ENCODE measurements at places on chromosomes 12 and 14.

- no peaks in the 10 kb centered on the region for H3K4me1 ChIP-seq
- H3K27ac ChIP-seq = peak overlapping the region; percentile 45
- H3K4me3 ChIP-seq = no peak overlapping the region
- DNase-seq = no peak
- H3K27me3 ChIP-seq = no peaks in the 10 kb centered on the region
These were observed 19.4 kb downstream of the NCKAP5L start for GRCh38 chr12:49808686-49809380.

DNA sequence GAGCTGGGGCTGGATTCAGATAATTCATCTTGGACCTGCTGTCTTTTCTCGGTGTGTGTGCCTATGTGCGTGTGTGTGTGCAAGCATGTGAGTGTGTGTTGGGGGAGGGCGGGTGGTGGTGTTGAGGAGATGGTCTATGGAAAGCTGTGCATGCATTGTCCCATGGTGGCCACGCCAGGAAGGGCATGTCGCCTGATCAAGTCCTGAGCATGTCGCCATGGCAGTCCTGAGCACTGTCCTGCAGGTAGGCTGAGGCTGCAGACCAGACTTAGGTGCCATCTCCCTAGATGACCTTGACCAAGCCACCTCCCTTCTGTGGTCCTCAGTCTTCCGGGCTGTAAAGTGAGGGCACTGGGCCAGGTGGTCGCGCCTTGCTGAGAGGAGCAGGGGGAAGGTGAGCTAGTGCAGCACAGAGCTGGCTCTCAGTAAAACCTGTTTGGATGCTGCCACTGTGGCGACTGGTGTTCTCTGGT lies 81.4 kb downstream of the PAPOLA start:
- no peaks in the 10 kb centered on the region for H3K36me3 ChIP-seq
- DNase-seq = no peak
- H3K27me3 ChIP-seq = no peaks in the 10 kb centered on the region
- H3K27ac ChIP-seq = no peak overlapping the region
- H3K4me3 ChIP-seq = no peak overlapping the region

DNA sequence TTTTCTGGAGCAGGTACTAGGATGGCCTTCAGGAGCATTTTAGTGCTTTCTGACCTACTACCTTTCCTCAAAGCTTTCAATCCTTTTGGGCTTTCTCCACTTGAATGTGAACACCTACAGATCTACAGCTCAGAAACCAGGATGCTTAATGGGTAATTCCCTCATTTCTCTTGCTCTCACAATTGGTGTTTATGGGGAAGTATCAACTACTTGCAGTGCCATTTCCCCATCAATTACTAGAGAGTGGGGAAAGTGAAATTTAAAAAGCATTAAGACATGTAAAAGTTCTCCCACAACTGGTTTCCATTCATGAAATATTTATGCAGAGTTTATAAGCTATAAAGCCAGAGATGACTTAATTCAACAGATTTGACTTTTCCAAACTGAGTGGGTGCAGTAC lies 2.1 kb upstream of the YY1 start:
- no peaks in the 10 kb centered on the region for H3K36me3 ChIP-seq
- H3K27me3 ChIP-seq = no peaks in the 10 kb centered on the region
- H3K4me3 ChIP-seq = no peak overlapping the region
- no peak overlapping the region for H3K27ac ChIP-seq

DNA sequence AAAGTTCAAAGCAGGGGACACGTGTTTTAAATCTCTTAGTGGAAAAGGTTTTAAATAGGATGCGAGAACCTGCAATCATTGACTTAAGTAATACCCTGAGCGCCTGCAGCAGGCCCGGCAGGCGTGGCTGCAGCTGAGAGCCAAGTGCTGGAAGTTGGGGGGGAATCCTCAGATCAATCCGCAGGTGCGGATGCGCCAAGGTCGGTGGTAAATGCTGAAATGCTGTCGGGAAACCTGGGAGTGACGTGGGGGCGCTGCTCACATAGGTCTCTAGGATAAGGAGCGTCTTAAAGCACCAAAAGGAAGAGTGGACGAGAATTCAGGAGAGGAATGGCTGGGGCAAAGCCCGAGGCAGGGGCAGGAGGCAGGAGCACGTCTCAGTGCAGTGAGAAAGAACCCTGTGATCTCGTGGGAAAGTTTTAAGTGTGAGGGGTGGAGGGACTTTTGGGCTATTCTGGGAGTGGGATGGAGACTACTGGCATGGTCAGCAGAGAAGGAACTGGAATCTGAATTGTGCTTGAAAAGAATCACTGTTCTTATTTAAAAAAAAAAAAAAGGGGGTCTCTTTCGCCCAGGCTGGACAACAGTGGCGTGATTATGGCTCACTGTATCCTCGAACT lies 883 bp upstream of the CDCA4 start:
- no peaks in the 10 kb centered on the region for H3K36me3 ChIP-seq
- H3K27me3 ChIP-seq = no peaks in the 10 kb centered on the region
- no peak for DNase-seq
- peaks cover 3% of the 10 kb centered on the region for H3K4me1 ChIP-seq
- peak overlapping the region; percentile 81 for H3K4me3 ChIP-seq
- peak overlapping the region; percentile 77 for H3K27ac ChIP-seq

DNA sequence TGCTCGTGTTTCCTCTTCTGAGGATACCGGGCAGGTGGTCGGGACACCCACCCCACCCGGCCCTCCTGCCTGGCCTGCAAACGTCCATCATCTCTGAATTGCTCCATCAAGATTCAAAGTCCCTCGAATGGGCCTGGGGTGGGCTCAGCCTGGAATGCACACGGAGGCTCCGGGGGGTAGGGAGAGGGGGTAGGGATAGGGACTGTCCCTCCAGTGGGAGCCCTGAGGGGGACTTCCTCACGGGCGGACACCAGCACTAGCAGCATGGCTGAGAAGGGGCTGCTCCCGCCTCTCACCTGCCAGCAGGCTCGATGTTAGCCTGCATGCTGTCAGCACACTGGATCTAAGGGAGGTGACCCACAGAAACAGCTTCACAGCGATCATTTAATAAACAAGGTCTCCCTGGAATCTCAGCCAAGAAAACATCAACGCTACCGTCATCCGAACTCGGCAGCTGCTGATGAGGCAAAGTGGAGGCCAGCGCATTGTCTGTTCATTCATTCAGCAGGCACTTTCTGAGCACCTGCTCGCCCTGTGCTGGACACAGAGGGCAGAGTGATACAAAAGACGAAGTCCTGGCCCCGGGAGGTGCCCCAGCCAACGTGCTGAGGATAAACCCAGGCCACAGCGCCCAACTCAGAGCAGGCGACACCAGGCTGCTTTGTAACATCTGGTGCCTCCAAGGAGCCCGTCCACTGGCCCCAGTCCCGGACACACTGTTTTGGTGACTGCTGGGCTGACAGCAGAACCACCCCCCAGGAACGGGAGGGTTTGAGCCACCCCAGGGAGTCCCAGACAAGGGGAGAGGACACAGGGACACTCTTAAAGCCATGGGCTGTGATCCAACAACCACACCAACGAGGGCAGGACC lies 6.3 kb downstream of the TMEM179 start:
- H3K27ac ChIP-seq = no peak overlapping the region
- no peaks in the 10 kb centered on the region for H3K36me3 ChIP-seq
- DNase-seq = no peak
- no peaks in the 10 kb centered on the region for H3K4me1 ChIP-seq
- H3K27me3 ChIP-seq = peaks cover 7% of the 10 kb centered on the region

DNA sequence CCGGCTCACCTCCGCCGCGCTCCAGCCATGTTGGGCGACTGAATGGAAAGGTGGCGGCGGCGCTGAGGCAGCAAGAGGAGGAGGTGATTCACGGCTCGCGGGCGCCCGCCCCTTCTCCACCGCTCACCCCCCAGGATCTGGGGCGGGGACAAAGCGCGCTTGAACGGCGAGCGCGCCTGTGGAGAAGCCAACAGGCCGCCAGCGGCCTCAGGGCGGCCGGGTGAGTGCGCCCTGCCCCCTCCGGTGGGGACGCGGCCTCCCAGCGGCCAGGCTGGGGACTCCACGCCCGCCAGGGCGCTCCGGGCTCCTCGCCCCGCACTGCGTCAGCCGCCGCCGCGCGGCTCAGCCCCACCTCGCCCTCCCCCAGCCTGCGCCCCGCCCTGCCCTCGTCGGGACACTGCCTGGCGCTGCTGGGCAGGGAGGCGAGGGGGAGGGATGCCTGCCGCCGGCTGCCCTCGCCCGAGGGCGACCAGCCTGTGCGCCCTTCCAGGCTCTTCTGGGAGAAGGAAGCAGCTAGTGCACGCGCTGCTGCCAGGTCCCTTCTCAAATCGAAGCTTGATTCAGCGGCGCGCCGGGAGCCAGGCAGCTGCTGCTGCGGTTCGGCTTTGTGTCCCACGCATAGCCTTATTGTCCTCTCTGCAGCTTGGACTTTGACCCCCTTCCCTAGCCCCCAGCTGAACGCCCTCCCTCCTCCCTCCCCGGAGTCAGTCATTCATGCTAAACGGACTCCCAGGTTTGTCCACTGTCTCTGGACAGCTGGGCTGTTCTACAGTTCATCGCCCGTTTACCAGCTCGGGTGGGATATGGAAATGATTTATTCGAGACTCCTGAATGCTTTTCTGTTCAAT lies at the start of gene KIF21A:
TSS of gene KIF21A (minus strand) at position 40 of the 848 bp plus-strand sequence. CDS start 150 bp downstream, outside the sequence.
- no peaks in the 10 kb centered on the region for H3K36me3 ChIP-seq
- peak; percentile 92 for DNase-seq
- H3K4me3 ChIP-seq = peak within 1 kb of the TSS; percentile 86
- H3K27me3 ChIP-seq = no peaks in the 10 kb centered on the region
- peak within 1 kb of the TSS; percentile 85 for H3K27ac ChIP-seq

DNA sequence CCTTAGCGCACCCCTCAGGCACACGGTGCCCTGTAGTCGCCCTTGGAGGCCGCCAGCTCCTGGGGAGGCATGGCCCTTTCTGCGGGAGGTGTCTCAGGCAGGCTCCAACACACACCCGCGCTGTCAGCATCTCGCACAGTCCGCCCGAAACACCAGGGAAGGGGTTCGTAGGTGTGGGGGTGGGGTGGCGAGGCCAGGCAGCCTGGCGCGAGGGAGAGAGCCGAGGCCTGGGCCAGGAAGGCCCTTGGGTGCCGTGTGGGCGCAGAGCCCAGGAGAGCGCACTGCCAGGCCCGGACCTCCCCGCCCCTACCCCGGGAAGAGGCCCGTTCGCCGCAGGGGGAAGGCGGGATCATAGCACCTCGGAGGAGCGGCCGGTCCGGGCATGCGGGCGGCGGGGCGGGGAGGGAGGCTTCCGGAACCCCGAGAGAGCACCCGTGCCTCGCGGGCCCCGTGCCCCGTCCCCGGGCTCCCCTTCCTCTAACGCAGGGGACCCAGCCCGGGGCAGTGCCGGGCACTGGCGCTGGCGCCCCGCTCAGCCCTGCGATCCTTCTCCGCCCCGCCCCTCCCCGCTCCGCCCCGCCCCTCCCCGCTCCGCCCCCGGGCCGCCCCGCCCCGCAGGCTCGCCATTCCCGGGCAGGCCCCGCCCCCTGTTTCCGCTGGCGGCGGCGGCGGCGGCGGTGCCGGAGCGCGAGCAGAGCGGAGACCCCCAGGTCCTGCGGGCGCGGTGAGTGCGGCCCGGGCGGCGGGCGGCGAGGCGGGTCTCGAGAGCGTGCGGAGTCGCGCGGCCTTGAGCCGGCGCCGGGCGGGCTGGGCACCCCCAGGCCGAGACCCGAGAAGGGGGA lies at the start of gene TSPAN9:
TSS of gene TSPAN9 (plus strand) at position 650 of the 842 bp plus-strand sequence. CDS start 123,815 bp downstream, outside the sequence.
- no peaks in the 10 kb centered on the region for H3K4me1 ChIP-seq
- H3K4me3 ChIP-seq = peak within 1 kb of the TSS; percentile 95
- peak; percentile 82 for DNase-seq
- no peaks in the 10 kb centered on the region for H3K36me3 ChIP-seq

GRCh38 chr14:35429951-35430350 lies 25.4 kb upstream of the NFKBIA start:
- H3K36me3 ChIP-seq = no peaks in the 10 kb centered on the region
- no peak overlapping the region for H3K27ac ChIP-seq
- H3K4me3 ChIP-seq = no peak overlapping the region
- DNase-seq = no peak

DNA sequence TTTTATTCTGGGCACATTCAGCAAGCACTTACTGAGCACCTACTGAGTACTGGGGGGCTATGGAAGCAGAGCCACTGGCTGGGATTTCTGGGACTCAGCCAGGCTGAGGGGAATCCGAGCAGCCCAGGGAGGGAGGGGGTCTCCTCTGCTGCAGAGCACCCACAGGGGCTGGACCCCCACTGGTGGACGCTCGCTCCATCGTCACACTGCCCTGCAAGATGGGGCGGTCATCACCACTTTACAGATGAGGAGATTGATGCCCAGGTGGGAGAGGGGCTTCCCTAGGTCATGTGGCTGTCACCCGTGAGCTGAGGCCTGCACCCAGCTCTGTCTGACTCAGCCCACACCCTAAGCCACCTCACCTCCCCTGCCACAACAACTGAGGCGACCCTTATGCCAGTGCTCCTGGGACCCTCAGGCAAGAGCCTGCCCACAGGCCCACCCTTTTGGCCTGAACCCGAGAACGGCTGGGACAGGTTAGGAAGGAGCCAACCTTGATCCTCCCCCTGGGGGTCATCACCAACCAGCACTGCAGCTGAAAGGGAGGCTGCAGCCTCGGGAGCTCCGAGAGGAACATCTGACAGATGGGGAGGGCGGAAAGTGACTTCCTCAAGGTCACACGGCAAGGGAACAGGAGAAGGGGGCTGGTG lies 74.4 kb downstream of the SERPINA3 start:
- H3K27me3 ChIP-seq = no peaks in the 10 kb centered on the region
- no peak overlapping the region for H3K4me3 ChIP-seq
- no peak overlapping the region for H3K27ac ChIP-seq

DNA sequence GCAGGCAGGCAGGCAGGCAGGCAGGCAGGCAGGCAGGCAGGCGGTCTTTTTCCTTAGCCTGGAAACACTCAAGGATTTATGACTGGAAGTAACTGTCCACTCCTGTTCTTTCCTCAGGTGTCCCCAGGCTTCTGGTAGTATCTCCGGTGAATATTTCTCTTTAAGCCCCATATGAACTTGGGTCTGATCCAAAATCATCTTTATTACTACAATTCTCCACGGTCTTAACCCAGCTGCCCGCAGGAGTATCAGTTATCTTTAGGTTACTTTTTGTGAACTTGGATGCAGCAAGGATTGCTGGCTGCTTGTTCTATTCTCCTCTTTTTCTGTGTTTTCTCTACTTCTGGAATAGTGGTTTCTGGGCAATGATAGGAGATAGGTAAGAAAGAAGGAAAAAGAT lies 3.3 kb downstream of the CSRNP2 start:
- H3K27ac ChIP-seq = no peak overlapping the region
- no peaks in the 10 kb centered on the region for H3K4me1 ChIP-seq
- H3K27me3 ChIP-seq = no peaks in the 10 kb centered on the region
- H3K4me3 ChIP-seq = no peak overlapping the region
- no peak for DNase-seq

- H3K27me3 ChIP-seq = no peaks in the 10 kb centered on the region
- H3K4me1 ChIP-seq = no peaks in the 10 kb centered on the region
- H3K4me3 ChIP-seq = no peak overlapping the region
- no peaks in the 10 kb centered on the region for H3K36me3 ChIP-seq
- no peak overlapping the region for H3K27ac ChIP-seq
- DNase-seq = no peak
These were observed 47.7 kb upstream of the ADAMTS20 start for GRCh38 chr12:43599708-43600107.

GRCh38 chr14:72633551-72633950 lies 260.4 kb downstream of the DPF3 start:
- no peak for DNase-seq
- H3K4me3 ChIP-seq = no peak overlapping the region
- H3K27ac ChIP-seq = no peak overlapping the region
- H3K36me3 ChIP-seq = no peaks in the 10 kb centered on the region

All from prostate gland (tissue), 2 donors.